ENCODE measurements at places on chromosomes 1 and 21.

DNA sequence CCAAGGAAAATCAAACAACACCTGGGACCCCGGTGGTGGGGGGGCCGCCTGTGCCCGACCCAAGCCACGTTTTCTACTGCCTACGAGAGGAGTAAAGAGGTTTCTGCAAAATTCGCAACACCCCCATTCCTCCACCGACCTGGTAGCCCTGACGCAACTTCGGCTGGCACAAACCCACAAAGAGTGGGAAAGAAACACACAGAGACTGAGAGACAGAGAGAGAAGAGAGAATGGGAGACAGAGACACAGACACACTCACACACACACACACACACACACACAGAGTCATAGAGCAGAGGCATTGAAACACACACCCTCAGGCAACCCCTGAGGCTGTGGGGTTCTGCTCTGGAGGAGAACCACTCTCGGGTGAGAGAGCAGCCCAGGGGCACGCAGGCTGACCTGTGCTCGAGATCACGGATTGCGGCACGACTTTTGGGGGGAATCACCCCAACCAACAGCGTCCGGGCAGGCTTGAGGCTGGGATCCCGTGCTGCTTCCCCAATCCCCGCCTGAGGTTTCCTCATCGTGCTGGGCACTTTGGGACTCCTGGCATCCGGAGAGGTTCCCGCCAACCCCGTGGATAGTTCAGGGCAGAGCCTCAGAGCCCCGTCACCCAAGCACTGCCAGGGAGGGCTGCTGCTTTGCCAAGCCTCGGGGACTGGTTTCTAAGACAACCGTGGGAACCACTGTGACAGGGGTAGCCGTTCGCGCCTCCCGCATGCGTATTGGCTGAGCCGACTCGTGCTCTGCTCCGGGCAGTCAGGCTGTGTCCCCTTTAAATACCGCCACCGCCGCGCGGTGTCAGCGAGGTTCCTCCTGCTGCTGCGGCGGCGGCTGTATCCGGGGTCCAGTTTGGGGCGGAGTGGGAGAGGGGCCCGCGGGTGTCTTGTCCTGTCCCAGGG, 682.4 kb upstream of the TPTE start:
- no peak for DNase-seq

DNA sequence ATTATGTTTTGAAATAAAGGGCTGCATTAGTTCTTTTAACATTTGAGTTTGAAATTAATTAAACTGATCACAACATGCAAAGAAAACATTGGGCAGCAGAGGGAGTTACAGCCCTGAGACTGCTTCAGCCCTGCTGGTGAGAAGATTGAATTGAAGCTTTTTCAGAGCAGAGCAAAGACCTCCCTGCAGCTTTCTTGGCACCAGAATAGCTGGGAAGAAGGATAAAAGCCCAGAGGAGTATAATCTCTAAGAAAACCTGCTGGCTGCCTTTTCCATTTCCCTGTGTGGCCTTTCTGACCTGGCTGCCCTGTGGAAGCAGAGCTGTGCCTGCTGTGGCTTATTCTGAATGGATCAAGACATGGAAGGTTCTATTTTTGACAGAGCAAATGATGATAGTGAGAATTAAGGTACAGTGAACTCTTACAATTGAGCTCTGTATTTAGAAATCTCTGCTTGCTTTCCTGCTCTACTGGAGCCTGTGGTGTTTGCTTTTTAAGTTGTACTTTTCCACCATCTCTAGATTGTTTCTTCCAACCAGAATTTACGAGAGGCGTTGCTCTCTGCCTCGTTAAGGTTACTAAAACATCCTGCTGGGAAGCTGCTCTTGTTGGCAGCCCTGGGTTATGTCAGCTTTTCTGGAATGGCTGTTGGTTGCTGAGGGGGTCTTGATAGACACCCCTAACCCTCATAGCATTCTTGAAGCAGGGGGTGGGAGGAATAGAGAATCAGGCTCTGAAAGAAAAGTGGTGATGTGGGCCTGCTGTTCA, 9.9 kb downstream of the SNRPE start:
- peak; percentile 3 for DNase-seq

GRCh38 chr21:29827236-29827635, 112.6 kb downstream of the GRIK1 start:
- no peak for DNase-seq

DNA sequence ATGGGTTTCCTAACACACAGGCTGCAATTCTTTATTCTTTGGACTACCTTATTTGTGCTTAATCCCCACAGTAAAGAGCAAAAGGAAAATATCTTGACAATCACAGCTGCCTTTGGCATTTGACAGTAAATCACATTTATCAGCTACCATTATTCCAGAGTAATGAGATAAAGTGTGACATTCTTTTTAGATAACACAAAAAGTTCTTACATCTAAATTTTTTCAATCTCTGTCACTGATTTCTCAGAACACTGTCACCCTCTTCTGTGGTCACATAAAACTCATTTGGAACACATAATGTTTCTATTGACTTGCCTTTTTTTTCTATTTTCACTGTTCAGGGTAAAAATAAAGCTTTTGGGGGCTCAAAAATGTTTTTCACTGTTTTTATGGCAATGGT, 484.6 kb downstream of the LTN1 start:
- no peak for DNase-seq

- DNase-seq, result no peak
Observed at GRCh38 chr21:17472592-17473271, 40.1 kb upstream of the CXADR start.

GRCh38 chr1:147223740-147224615, 1.2 kb downstream of the FMO5 start:
- no peak for DNase-seq

- peak; percentile 59 for DNase-seq
Observed at GRCh38 chr1:84298684-84299535, 2.6 kb upstream of the SAMD13 start.

GRCh38 chr1:83887483-83887882, 111.4 kb downstream of the TTLL7 start:
- DNase-seq, result no peak

DNA sequence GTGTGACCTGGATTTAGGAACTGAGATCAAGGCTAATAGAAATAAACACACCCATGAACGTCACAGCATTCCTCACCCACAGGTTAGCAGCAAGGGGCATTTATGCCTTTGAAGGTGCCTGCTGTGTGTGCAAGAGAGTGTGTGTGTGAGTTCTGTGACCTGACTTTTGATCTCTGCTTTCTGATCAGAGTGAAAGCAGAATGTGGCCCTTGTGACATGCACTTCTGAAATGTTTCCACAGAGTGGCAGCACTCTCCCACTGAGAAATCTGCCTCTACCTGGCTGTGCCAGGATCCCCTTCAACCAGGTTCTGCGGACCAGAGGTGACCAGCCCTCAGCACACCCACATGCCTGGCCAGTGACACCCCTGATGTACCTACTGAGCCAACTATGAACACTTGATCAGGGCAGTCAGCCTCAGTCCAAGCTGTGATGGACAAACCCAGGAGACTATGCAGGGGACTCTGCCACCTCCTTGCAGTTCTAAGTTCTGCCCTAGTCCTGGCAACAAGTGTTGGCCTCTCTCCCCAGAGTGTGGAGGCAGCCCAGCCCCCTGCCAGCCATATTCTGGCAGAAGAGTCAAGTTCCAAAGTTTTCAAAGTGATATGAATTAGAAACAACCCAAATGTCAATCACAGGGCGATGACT, 41.0 kb downstream of the RXRG start:
- peak; percentile 6 for DNase-seq

- DNase-seq, result no peak
Observed at GRCh38 chr1:198273748-198274295, 117.0 kb downstream of the NEK7 start.

DNA sequence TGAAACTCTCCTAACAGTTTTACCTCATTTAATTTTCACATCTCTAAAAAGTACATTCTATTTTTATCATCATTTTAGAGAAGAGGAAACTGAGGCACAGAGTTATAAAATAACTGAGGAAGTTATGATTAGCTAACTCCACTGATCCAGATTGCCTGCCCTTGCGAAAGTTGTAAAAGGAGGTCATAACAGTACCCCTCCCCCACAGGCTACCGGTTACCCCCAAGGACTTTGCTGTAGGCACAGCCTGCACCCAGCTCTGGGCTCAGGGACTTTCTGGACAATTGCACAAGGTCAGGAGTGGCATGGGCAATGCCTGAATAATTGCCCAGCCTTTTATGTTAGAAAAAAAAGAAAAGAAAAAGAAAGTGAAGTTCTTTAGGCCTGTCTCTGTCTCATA, 22.7 kb downstream of the PIGM start:
- no peak for DNase-seq

DNA sequence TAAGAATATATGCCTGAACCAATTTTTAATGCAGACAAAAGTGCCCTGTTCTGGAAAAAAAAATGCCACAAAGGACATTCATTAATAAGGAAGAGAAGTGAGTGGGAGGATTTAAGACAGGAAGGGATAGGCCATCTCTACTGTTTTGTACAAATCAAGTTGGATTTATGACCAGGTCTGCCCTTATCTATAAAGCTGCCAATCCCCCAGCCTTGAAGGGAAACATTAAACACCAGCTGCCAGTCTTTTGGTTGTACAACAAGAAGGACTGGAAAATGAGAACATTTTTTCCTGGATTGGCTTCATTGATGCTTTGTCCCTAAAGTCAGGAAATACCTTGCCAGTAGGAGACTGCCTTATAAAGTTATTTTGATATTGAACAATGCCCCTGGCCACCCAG, 444.0 kb downstream of the NPHP4 start:
- DNase-seq, result no peak

DNA sequence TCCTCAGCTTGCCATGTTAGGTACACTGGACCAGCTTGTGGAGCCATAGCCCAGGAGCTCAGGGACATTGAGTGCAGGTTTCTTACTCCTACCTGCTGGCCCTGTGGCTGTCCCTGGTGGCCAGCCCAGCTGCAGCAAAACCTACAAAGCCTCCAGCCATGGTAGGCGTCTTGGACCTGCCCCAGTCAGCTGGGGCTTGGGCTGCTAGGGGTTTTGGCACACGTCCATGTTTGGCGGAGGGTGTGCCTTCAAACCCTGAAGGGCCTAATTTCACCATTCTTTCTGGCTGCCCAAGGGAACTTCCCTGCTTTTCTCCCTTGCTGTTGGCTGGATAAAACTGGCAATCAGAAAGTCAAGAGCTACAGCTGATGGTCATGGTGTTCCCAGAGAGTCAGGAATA, 25.4 kb downstream of the HMGCS2 start:
- no peak for DNase-seq

GRCh38 chr21:25640202-25640942, 1.3 kb downstream of the JAM2 start:
- no peak for DNase-seq

- DNase-seq, result peak; percentile 13
Observed at GRCh38 chr1:208234721-208235120, 9.5 kb downstream of the PLXNA2 start.

GRCh38 chr1:212269306-212269705, 15.9 kb upstream of the PPP2R5A start:
- DNase-seq, result no peak

DNA sequence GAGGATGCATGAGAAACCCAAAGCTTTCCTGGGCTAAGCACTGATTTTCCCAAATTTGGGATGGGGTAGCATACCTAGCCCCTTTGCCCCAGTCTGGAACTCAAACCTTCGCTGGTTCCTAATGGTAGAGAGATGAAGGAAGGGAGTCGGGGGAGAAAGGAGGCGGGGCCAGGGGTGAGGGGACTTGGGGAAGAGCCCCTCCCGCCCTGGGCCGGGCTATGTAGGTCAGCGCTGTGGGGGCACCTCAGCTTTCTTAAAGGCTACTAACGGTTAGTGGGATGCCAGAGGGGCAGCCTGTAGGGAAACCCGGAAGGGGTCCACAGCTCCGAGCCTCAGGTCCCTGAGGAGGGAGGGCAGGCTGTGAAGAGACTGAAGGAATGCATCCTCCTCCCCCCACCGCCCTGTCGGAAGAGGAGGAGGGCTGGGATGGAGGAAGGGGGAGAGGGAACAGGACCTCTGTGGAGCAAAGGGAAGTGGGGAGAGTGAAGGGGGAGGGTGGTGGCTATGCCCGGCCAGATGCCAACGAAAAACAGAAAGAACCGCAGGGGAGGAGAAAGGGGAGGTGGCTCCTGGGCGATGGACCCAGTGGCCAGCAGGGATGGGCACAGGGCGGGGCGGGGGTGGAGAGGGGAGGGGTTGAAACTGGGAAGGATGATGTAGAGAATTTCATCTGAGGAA, 1.3 kb downstream of the CADM3 start:
- no peak for DNase-seq

DNA sequence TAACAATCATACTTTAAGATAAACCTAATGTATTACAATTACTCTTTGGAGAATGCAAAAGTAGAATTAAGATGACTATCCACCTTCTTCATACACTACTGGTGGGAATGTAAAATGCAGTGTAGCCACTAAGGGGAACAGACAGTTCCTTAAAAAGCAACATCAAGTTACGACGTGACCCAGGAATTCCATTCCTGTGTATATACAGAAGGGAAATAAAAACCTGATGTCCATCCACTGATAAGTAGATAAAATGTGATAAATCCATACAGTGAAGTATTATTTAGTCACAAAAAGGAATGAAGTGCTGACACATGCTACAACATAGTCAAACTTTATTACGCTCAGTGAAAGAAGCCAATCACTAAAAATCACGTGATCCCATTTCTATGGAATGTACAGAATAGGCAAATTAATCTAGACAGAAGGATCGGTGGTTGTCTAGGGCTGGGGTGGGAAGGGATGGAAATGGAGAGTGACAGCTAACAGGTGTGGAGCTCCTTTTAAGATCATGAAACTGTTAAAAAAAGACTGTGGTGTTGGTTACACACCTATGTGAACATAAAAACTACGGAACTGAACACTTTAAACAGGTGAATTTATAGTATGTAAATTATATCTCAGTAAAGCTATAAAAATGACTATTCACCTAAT, 42.1 kb downstream of the NRIP1 start:
- DNase-seq, result no peak

GRCh38 chr1:227273557-227273956, 44.7 kb downstream of the CDC42BPA start:
- DNase-seq, result no peak

DNA sequence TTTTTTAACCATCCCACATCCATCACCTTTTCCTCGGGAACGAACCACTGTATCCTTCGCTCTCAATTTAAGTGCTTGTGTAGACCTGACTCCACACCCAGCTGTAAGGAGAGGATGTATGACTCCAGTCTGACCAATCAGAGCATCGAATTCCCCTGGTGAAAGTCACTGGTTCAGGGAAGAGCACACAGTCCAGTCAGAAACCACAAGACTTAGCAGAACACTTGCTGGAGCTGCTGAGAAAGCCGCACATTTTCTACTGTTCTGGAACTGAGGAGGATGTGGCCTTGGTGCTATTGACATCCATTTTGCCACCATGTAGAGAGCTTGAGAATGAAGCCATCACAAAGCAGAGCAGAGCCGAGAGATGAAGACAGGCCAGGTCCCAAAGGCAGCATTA, 59.9 kb upstream of the CNN3 start:
- DNase-seq, result no peak

Data from NCI-H2029 treated with DMSO at 0.1 percent for 48 hours (cell line).